Stimulated activated CD8-positive, alpha-beta memory T cell treated with anti-CD3 and anti-CD28 coated beads, Interleukin-4, amount 100 ng/mL, for 4 hours (primary cell): ENCODE measurements at places on chromosomes 12 and 14.
A peak's percentile ranks its signal among the peaks of the same experiment; 100 is the strongest.

DNA sequence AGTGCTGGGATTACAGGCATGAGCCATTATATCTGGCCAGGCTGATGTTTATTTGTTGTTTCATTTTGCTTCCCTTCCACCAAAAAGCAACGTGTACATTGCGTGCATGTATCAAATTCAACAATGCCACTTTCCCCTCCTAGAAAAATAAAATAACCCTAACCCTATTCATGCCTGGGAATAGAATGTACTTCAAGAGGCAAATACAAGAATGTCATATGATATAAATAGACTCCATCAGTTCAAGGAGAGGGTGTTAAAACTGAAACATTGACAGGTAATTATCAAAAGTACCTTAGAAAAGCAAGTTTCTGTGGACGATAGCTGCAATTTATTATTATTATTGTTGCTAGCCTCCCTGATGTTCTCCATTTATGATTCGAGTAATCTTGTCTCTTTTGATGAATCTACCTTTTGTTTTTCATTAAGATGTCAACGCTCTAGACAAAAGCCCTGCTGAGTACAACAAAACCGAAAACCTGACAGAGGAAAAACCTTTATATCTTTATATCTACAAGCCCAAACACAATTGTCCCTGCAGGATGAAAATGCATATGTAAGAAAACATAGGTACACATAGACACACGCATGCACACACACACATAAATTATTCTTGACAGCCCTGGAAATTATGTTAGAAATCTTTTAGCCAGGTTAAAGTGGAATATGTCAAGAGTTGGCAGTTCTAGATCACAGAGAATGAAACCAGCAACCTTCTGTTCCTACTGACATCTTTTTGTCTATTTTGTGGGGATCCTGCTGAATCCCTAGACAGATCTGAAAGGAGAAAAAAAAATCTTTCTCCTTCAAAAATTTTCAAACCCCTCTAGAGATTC is 98.9 kb downstream of the BTG1 start:
- no peak for DNase-seq

DNA sequence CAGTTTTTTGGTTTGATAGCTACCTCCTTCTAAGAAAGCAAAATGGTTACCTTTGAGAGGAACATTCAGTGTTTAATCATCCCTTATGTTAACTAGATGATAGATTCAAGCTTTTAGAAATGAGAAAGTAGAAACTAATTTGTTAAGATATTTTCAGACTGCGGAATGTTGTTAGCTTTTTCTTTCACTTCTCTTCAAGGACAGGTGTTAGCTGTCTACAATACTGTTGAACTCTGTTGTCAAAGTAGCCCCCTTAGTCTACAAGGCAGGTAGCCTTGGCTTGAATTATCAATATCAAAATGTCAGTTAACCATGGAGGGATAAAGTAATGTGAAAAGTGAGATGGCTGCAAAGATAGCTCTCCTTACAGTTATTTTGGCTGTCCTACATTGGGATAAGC is 14.8 kb downstream of the MAPK1IP1L start:
- DNase-seq: no peak

DNA sequence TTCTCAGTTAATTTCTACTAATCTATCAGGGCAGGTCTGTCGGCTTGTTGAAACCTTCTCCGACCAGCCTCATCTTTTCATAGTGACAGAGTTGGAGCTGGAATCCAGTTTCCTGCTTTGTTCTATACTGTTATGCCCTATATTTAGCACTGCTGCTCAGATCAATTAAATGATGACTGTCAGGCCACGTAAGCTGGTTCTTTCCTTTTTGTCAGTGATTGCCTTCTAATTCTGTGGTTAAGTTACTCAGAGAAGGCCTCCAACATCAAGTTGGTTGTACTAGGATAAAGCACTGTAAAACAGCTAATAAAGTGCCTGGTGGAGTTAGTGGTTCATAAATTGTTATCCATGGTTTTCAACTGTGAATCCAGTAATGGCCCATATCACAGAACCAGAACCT is 22.6 kb downstream of the DERA start:
- DNase-seq: no peak

- no peak for DNase-seq
Observed at GRCh38 chr12:96456265-96456974, 33.0 kb upstream of the CFAP54 start.

DNA sequence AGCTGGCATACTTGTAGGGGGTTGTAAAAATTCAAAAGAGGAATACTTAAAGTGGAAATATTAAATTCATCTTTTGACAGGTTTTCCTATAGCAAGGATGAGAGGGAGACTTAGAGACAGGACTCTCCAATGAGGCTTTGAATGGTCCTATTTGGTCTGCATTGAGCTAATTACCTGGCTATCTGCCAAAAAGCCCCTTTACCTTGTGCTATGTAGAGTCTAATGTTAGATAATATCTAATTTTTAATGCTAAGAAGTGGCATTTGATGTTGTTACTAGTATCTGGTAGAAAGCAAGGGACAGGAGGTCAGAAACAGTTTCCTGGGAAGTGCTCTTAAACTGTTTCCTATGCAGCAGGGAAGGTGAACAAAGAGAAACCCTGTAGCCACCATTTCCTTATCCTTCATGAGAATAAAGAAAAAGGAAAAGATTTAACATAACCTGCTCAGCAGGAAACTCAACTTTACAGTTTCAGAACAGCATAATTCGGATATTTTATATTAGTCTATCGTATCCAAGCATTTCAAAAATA is 550.0 kb downstream of the SOX5 start:
- no peak for DNase-seq

- DNase-seq: no peak
Observed at GRCh38 chr12:126706300-126706699, 1560.7 kb upstream of the TMEM132C start.

GRCh38 chr12:116687888-116688287 is 50.0 kb downstream of the SPRING1 start:
- no peak for DNase-seq

DNA sequence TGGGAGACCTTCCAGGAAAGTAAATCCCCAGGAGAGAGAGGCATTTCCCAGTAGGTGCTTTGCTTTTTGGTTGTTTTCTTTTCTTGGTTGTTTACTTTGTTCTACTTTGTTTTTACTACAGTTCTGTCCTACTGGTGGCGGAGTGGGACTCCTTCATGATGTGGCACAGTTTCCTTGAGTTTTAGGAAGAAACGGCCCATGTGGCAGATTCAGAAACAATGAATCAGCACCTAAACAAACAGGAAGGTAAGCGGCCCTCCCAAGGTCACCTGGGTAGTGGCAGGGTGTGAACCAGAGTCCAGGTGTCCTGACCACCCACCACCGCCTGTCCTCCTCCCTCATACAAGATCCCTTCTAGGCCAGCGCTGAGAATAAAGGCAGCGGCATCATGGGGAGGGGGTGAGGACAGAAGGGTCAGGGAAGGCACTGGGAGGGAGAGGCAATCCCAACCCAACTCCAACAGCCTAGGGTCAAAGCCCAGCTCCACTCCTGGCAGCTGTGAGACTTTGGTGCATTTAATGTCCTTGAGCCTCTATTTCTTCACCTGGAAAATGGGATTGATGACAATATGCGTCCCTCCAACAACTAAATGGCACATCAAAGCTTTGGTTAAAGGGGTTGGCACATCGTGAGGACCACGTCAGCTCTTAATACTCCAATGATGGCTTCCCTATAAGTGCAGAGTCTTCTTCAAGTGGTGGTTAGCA is 111.5 kb upstream of the BCL2L14 start:
- no peak for DNase-seq

DNA sequence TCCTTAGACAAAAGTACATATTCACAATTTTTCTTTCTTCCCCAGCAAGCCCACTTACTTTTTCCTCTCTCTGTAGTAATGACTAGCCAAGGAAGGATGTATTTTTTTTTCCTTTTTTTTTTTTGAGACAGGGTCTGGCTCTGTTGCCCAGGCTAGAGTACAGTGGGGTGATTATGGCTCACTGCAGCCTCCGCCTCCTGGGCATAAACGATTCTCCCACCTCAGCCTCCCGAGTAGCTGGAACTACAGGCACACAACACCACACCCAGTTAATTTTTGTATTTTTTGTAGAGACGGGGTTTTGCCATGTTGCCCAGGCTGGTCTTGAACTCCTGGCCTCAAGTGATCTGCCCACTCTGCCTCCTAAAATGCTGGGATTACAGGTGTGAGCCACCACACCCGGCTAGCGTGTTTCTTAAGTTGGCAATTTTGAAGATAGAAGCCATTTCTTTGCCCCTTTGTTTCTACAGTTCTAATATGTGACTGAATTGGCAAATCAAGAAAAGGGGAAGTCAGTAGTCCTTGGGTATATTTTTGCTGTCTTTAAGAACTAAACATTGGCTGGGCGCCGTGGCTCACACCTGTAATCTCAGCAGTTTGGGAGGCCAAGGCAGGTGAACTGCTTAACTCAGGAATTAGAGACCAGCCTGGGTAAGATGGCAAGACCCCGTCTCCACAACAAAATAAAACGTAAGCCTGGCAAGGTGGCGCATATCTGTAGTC is 3.2 kb upstream of the NACA start:
- DNase-seq: no peak

DNA sequence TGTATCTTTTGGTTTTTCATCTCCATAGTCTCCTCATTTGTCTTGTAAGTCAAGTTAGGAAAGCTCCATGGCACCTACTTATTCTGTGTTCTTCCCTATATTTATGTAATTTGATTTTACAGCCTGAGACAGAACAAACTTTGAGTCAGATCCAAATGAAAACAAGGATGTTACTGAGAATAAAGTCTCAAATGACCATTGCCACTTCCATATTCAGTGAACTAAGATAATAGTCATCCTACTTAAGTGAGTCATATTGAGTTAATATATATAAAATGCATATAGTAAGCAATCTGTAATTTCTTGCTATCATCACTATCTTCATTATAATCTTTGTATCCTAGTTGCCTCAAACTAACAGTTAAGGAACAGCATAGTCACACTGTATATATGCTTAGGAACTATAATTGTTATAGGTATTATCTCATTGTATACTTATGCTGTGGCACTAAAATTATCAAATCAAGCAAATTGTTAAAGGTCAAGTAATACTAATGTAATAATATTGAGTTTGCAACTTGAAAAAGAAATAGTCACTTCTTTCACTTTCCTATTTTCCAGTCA is 30.8 kb downstream of the TMTC3 start:
- DNase-seq: no peak

GRCh38 chr14:101435546-101435945 is 125.7 kb upstream of the DIO3 start:
- DNase-seq: no peak

GRCh38 chr12:59459966-59460660 is 135.7 kb upstream of the SLC16A7 start:
- no peak for DNase-seq

- DNase-seq: no peak
Observed at GRCh38 chr14:20877016-20877415, 14.2 kb upstream of the RNASE3 start.

- no peak for DNase-seq
Observed at GRCh38 chr12:57543581-57543980, 3.4 kb downstream of the DCTN2 start.

DNA sequence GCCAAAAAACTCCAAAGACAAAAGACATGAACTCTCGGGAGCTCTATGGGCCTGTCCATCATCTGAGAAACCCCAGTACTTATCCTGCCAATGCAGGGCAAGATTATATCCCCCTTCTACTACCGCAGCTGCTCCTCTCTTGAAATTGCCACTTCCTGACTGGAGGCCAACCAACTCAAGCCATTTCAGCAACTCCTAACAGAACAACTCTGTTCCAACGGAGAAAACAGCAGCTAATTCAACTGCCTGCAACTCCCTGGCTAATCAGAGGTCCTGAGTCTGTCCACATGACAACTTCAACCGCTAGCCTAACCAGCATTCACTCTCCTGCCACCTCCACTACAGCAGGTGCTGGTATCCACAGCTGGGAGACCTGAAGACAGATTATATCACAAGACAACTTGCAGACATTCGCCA is 24.1 kb downstream of the CEP83 start:
- no peak for DNase-seq

DNA sequence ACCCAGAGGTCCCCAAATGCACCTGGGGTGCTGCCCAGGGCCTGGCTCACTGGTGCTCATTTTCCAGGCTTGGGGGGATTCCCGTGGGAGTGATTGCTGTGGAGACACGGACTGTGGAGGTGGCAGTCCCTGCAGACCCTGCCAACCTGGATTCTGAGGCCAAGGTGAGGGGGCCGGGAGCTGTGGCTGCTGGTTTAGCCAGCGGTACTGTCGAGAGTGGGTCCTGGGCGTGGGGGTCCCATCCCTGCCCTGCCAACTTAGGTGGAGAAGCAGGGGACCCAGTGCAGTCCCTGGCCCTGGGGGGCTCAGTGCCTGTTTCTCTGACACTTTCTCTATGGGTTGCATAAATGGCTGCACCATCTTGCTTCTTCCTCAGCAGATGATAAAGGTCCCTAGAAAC is 50.9 kb downstream of the FOXN4 start:
- DNase-seq: no peak

GRCh38 chr14:81220580-81220829 is 254 bp downstream of the GTF2A1 start:
- DNase-seq: no peak

- no peak for DNase-seq
Observed at GRCh38 chr12:77606348-77606747, 224.3 kb upstream of the NAV3 start.

- DNase-seq: no peak
Observed at GRCh38 chr14:100569734-100570286, 17.4 kb downstream of the BEGAIN start.

- no peak for DNase-seq
Observed at GRCh38 chr12:47987411-47988072, 16.7 kb downstream of the COL2A1 start.

- DNase-seq: peak; percentile 64
Observed at GRCh38 chr14:95515596-95516552, 576 bp downstream of the SYNE3 start.

GRCh38 chr12:89260841-89261637 is 91.3 kb downstream of the DUSP6 start:
- no peak for DNase-seq

DNA sequence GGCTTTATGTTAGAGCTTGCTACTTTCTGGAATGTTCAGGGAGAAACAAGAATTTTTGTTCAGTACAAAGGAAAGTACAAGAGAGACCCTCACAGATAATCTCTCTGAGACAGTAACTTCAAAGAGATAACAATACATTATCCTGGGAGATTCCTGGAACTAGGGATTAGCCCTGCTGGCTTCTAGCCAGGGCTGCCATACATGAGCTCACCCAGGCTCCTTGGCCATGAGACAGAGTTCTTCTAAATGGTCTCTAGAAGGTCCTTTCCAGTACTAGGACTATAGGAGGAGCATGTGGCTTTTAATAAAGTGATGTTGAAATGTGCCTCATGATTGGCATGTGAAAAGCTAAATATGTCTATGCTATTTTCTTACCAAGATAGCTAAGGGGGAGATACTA is 342.5 kb downstream of the EMP1 start:
- no peak for DNase-seq

DNA sequence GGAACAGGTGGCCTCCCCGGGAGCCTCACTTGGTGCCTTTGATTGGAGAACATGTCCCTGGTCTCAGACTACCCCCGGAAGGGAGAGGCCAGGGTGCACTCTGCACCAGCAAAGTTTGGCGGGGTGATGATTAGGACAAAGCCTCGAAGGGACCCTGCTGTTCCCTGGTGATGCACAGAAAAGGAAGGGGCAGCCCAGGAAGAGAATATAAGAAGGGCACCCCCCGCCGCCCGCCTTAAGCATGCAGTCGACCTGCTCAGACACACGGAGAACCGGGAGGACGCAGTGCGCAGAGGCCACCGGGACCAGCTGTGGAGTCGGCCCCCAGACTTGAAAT is 6.9 kb downstream of the SCARB1 start:
- DNase-seq: no peak
